SK-N-SH (cell line): ENCODE measurements at places on chromosomes 1 and 21.
A peak's percentile ranks its signal among the peaks of the same experiment; 100 is the strongest.

DNA sequence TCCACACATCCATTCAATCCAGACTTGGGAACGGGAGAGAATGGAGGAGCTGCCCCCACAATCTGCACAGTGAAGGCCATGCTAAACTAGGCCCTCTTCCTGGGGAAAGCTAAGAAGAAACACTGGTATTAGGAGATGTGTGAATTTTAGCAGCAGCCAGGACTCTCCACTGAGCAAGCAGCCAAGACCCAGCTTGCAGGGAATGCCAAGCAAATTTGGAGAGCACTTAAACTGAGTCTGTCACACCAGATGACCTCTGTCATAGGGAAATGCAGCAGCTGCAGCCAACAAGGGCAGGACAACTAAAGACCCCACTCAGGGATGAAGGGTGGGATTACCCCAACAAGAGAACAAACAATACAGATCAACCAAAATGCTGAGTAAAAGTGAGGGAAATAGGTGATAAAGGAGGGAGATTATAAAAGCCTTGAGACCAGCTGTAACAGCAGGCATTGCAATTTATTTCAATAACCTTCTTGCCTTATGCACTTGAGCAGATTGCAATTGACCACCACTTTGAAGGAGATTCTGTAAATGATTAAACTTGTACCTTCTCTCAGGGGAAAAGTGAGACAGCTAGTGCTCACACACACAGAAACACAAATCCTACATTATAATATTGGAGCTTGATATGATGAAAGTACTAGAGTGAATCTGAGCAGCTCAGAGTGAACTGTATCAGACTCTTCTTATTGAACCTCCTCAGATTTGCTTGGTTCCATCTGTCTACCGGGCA, 2.5 kb upstream of the CLCA1 start:
- no peak for DNase-seq

DNA sequence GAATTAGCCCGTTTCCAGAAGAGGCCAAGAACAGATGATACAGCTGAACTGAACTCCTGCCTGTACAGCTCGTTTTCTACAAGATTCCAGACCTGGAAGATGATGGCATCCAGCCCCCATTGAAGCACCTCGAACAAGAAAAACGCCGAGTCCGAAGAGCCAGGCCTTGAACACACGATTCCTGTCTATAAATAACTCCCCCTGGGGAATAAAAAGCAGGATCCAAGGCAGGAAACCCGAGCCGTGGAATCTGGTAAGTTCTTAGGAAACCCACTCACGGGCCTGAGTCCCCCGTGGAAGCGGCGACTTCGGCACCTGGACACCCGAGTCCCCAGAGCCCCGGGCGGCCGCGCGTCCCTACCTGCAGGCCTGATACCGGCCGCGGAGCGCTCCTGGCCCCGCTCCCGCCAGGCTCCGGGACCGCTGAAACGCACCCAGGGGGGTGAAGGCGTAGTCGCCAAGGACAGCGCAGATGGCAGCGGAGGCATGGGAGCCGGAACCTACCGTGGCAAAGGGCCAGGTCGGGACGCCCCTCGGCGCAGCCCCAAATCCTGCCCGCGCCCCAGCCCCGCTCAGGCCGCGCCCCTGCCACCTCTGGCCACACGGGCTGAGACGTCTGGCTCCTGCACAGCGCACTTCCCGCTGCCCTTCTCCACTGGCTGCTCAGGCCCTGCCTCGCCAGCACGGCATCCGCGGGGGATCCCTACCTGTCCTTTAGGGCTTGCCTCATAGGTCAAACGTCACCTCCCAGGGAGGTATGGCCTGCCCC, 14.0 kb upstream of the HLCS start:
- DNase-seq: peak; percentile 51

GRCh38 chr21:44695641-44696040, 1.3 kb upstream of the KRTAP10-12 start:
- no peak for DNase-seq

DNA sequence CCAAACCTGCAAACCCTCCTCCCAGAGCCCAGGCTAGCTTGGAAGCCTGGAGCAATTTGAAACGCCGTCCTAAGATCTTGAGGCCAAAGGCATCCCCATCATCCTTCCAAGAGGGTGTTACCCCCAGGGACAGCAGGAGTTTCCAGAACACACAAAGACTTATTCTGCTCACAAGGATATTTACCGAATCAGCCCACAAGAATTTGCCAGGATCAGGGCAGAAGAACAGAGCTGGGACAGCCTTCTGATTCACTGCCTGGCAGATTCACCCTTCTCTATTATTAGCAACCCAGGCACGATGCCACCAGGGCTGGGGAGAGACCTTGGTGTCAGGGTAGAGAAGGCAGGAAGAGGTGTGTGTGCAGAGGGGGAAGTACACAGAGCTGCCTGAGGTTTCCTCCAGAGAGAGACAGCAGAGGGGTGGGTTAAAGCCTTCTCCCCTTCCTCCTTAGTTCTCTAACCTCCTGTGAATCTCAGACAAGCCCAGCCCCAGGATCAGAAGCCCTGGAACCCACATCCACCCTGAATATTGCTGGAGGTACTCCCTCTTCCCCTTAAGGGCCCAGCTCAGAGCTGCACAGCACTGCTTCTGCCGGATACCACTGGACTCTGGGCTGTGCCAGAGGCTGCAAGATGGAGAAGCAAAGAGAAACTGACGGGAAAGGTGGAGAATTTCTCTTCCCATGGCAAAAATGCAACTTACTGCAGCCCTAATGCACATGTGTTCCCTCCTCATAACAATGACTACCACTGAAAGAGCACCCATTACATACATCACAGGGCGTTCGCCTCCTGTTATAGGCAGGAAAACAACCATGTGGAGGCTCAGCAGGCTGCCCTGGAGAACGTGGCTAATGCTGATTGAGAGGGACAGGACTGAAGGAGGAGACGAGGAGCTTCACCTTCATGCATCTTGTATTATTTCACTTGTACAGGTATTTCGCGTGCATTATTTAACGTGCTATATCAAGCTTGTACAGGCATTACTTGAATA, 61.8 kb downstream of the ITPKB start:
- DNase-seq: no peak

GRCh38 chr1:214247501-214248041, 33.4 kb upstream of the SMYD2 start:
- DNase-seq: no peak
